Sciatic nerve (tissue), 2 donors: ENCODE measurements at places on chromosomes 6 and 20. TPM values are rescaled to one million over a fixed set of nuclear protein-coding genes. Genes with fewer than 3 reads are reported as not detected.

The FAM209B gene
- total RNA-seq: not detected

The ABHD16B gene
- total RNA-seq: not detected

The OOEP gene
- not detected for total RNA-seq

The C6orf52 gene
- total RNA-seq: 1.1 TPM

The ADGRF5 gene
- 23.8 TPM for total RNA-seq

The CPXM1 gene
- total RNA-seq: 5.9 TPM

The FOXA2 gene
- total RNA-seq: not detected

The OR2B6 gene
- total RNA-seq: not detected

The PAX1 gene
- total RNA-seq: 0.27 TPM

The NNAT gene
- total RNA-seq: 2.1 TPM
